ENCODE measurements at places on chromosomes 12 and 14.

DNA sequence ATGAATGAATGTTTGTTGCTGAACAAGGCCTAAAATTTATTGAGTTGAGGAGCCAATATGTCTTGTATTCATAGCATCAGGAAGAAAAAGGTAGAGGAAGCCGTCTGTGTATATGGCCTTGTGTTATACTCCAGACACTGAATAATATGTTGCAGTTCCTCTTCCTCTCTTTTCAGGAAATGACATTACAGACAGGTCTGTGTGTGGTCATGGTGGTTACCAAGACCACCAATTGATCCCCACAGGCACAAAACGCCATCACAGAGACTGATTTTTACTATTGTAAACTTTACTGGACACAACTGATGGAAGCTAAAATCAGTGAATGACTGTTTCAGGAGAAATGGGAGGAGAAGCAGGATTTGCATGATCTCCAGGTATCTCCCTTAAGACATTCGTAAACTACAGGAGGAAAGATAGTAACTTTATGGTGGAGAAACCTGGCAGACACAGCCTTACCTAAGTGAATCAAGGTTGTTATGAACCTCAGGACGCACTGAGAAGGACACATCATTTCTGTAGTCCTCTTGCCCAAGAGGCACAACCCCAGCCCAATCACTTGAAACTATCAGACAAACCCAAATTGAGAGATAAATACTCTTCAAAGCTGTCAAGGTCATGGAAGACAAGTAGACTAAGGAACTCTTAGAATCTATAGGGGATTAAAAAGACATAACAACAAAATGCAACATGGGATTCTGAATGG, 334.1 kb upstream of the RGS6 start:
- no peak for DNase-seq

DNA sequence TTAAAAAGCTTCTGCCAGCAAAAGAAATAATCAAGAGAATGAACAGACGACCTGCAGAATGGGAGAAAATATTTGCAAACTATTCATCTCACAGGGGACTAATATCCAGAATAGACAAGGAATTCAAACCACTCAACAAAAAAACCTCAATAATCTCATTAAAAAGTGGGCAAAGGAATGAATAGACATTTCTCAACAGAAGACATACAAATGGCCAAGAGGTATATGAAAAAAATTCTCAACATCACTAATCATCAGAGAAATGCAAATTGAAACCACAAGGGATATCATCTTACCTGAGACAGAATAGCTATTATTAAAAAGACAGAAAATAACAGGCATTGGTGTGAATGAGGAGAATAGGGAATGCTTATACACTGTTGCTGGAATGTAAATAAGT, 270.0 kb downstream of the DACT1 start:
- DNase-seq = no peak

DNA sequence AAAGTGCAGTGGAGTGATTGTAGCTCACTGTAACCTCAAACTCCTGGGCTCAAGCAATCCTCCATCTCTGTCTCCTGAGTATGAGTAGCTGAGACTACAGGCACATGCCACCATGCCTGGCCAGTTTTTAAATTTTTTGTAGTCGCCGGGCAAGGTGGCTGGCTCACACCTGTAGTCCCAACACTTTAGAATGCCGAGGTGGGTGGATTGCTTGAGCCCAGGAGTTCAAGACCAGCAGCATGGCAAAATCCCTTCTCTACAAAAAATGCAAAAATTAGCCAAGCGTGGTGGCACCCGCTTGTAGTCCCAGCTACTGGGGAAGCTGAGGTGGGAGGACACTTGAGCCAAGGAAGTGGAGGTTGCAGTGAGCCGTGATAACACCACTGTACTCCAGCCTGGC, 219.5 kb downstream of the KLHL28 start:
- DNase-seq = no peak

- DNase-seq = no peak
These were observed 24.3 kb upstream of the PCNX1 start for GRCh38 chr14:70882776-70883492.

DNA sequence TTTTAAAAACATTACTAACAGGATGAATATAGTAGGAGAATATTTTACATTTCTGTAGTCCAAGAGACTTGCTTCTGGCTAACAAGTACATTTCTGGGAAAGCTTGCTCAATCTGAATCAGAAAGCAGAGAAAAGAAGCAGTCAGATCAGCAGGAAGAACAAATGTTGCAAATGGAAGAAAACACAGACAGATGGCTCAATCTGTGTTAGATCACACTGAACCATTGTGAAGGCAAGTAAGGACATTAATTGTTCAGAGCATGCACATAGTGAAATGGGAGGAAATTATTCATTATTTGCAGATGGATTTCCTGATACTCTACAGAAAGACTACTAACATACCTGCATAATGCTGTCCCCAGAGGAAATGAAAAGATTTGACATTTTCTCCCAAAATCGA, 65.2 kb upstream of the CNOT2 start:
- DNase-seq = no peak

- DNase-seq = no peak
These were observed 91.5 kb upstream of the IGF1 start for GRCh38 chr12:102571889-102572288.

DNA sequence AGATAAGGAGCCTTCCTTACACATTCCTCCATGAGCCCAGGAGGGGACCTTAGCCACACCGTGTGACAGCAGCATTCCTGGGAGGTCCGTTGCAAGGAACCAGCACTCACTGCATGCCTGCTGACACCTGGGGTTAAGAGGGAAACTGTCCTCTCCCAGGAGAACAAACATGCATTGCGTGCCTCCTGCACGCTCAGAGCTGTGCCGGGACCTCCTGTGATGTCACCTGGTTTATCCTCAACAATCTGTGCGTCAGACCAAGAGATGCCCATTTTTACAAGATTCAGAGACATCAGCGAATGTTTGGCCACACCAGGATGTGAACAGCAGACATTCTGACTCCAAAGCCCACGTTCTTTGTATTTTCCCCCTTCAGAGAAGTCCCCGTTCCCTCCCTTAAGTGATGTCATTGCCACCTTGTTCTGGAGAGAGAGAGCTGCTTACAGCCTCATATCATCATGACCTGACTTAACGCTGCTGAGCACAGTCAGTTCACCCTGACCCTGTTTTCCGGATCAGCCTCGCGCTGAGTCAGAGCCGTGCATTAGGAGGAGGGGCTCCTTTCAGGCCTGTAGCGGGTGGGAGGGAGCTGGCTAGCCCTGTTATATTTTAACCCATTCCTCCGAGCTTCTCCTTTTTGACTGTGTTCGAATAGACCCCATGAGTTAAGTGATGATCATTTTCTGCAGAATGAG, 36.2 kb downstream of the TMEM120B start:
- no peak for DNase-seq

DNA sequence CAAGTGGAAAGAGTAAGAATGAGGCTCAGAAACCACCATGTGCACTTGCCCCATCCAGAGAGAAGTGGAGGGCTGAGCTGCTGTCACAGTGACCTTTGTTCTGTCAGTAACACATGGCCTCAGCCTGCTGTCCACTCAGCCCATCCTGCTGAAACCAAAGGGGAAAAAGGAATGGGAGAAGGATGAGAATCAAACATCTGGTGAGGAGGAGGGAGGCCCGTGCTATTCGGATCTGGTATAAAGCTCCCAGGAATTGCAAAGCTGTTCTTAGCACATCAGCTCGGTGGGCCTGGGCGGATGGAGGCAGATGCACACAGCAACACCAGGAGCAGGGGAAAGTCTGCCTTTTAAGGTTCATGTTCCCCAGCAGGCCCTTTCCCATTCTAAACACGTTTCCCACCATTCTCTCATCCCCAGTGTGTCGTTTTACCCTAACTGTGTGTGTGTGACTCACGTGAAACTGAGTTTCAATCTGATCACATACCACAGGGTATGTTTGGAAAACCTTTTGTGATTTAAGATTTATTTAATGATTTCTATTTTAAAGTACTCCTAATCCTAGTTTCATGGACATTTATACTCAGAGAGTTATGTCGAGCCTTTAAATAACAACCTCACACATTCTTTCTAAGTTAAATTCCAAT, 36.8 kb downstream of the RTRAF start:
- DNase-seq = no peak

DNA sequence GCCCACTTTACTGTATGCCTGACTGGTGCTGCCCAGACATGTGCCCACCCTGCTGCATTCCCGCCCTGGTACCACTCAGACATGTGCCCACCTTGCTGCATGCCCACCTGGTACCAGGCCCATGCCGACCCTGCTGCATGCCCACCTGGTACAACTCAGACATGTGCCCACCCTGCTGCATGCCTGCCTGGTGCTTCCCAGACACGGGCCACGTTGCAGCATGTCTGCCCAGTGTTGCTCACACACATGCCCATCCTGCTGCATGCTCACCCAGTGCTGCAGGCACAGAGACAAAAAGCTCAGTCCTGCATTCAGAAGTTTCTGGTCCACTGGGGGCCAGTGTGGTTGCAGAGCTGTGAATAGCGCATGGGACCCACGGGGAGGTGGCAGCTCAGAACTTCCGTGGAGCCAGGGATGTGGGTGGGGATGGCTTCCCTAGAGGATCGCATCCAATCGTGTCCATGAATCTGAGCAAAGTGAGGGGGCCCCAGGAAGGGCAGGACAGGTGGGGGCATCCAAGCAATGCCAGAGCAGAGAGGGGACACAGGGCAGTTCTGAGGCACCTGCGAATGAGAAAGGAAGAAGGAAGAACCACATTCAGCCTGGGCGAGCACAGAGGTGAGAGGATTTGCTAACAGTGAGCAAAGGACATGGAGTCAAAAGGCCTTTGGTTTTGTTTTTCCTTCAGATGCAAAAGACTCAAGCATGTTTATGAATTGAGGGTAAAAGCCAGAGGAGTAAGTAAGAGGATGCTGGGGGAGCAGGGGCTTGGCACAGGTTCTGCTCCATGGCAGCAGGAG, 175.9 kb upstream of the C14orf180 start:
- DNase-seq = no peak

DNA sequence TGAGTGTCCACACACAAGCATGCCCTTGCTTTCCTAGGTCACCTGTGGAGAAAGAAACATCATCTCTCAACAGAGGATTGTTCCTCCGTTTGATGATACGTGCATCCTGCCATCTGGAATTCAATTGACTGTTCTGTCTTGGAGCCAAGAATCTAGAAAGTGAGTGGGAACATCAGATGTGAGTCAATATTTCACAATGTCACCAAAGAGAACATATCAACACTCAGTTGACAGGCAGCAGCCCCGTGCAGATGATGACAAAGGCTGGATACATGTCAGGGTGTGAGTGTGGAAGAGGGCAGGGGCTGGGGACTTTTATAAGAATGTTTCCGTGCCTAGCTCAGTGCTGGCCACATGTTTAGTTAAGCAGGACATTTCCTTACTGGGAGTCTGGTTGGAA, 76.1 kb downstream of the TBC1D30 start:
- no peak for DNase-seq
